Progenitor cell of endocrine pancreas (in vitro differentiated cells): ENCODE measurements at places on chromosomes 4 and X. TPM values are rescaled to one million over a fixed set of nuclear protein-coding genes. Genes with fewer than 3 reads are reported as not detected.

- H3K4me1 ChIP-seq: no peaks in the 10 kb centered on the region
- DNase-seq: no peak
- H3K36me3 ChIP-seq: no peaks in the 10 kb centered on the region
- H3K27me3 ChIP-seq: peaks cover 3% of the 10 kb centered on the region
- no peak overlapping the region for H3K4me3 ChIP-seq
These were observed 74.5 kb downstream of the NR3C2 start for GRCh38 chr4:148367756-148368155.

PRSS12 gene
- total RNA-seq: 3.4 and 4.6 TPM in 2 replicates

DNA sequence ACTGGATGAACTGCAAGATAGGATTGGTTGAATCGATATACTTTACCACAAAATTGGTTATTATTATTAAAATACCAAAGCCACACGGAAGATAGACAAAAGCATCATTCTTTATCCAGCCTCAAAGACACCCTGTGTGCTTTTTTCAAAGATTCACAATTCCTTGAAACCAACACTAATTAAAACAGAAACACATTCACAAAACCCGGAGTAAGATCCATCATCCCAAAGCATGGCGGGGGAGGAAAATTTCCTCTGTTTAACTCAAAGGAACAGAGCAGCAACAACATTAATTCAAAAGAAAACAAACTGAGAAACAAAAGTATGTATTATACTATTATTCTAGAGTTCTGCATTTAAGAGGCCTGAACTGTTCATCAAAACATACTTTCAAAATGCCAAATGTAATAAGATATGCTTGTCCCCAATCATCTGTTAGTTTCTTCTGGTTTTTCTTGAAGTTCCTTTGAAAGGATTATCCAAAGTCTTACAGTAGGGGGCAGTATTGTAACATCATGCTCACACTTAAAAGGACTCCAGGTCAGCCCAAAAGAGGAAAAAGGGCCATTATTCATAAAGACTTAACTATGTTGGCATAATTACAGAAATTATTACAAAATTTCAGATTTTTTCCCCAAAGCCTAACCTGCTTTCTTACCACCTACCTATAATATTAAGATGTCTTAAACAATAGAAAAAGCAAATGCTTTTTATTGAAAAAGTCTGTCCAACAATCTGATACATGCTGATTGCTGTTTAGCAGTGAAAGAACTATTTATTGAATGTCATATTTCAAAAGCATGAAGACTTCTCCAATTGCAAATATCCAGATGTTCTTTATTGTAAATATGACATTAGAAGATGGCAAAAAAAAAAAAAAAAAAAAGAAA is 168.7 kb downstream of the SCFD2 start:
- no peaks in the 10 kb centered on the region for H3K27me3 ChIP-seq
- DNase-seq: no peak
- H3K27ac ChIP-seq: no peak overlapping the region
- no peak overlapping the region for H3K4me3 ChIP-seq
- H3K4me1 ChIP-seq: peaks cover 22% of the 10 kb centered on the region
- H3K36me3 ChIP-seq: no peaks in the 10 kb centered on the region

FAM133A gene
- 0.11 TPM in 1 of 2 replicates, not detected in the other for total RNA-seq
